ENCODE measurements at places on chromosomes 16 and 17. TPM values are rescaled to one million over a fixed set of nuclear protein-coding genes. Genes with fewer than 3 reads are reported as not detected.

Gene LGALS3BP
- 82.8 TPM for total RNA-seq

Gene LRRC3C
- total RNA-seq: not detected

GRCh38 chr16:26531290-26531730, 535.4 kb upstream of the C16orf82 start:
- H3K27me3 ChIP-seq: no peaks in the 10 kb centered on the region
- no peak for DNase-seq
- H3K4me3 ChIP-seq: no peak overlapping the region
- no peak overlapping the region for H3K27ac ChIP-seq
- no peaks in the 10 kb centered on the region for H3K4me1 ChIP-seq

- H3K27me3 ChIP-seq: no peaks in the 10 kb centered on the region
- no peak overlapping the region for H3K4me3 ChIP-seq
- H3K36me3 ChIP-seq: no peaks in the 10 kb centered on the region
Observed at GRCh38 chr17:72516772-72517399, 396.1 kb downstream of the SOX9 start.

GRCh38 chr17:67156269-67157199, 88.5 kb downstream of the HELZ start:
- no peak for DNase-seq
- no peaks in the 10 kb centered on the region for H3K36me3 ChIP-seq
- H3K27me3 ChIP-seq: no peaks in the 10 kb centered on the region
